GOT3 (cell line): ENCODE measurements at places on chromosomes 16 and 17.

DNA sequence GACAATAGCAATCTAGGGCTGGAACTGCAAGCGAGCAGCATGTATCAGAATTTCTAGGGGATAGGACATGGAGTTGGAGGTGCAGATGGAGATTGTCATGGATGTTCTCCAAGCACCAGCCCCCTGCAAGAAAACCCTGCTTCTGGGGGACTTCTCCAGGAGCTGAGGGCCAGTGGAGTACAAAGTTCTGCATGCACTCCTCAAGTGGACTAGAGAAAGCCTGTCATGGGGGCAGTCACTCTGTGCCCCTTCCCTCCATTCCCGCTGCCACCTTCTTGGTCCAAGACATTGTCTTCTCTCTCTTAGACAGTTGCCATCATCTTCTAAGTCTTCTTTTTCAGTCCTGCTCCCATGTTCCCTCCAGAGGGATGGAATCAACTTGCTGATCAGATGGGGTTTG is 87.9 kb downstream of the AIPL1 start:
- no peak for DNase-seq

DNA sequence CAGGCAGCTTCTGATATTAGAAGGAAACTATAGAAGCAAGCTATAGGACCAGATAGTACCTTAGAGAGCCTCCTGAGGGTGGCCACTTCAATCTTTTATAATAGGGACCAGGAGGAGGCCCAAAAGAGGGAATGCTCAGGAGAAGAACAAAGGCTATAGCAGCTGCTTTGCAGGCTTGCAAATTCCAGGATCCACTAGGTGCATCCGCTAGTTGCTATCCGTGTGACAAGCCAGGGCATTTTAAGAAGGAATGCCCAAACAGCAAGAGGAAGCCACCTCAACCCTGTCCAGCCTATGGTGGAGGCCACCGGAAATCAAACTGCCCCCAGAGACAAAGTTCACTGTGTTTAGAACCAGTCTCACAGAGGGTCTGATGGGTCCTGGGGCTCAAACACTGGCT is 192.6 kb upstream of the KIF2B start:
- no peak for DNase-seq

DNA sequence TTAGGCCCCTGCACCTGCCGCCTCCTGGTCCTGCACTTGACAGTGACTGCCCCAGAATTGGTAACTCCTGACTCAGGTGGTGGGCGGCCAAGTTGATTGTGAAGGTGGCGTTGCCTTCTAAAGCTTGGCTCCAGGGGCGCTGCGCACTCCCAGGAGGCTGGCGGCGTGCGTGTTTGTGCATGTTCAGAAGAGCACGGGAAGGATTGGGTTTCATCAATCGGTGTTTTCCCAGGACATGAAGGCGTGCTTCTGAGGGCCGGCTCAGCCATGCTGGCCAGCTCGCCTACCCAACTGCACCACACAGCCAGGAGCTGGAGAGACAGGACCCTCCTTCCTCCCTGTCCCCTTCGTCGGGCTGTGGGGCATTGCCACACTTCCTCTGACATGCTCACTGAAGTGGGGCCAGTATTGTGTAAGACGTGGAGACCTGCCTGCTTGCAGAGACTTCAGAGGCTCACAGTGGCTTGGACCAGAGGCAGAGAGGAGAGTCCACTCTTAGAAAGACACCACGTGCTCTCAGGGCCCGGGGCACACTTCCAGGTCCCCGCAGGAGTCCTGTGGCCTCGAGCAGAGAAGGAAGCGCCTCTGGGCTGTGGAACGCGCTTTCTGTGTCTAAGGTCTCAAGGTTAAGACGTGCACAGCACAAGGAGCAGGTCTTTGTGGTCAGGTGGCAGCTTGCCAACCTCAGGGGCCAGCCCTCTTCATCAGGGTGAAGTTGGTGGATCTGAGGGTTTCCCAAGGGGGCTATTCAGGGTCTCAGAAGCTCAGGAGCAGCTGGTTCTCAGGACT is 2.8 kb downstream of the RAB40C start:
- no peak for DNase-seq

DNA sequence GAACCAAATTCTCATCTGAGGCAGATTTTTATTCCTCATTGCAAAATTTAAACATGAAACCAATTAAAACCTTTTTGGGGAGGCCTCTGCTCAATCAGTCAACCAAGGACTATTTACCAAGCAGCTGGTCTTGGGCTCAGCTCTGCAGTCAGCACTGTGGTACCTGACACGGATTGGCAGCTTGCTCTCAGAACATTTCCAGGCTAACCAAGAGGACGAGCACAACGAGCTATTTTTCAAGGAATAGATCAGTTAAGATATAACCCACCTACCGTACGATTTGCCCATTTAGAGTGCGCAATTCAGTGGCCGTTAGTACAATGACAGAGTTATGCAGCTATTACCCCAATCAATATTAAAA is 26.4 kb upstream of the KLHDC4 start:
- DNase-seq, result no peak

GRCh38 chr17:48995974-48996721 is 1.0 kb upstream of the IGF2BP1 start:
- DNase-seq, result no peak

- DNase-seq, result no peak
These were observed 2.3 kb upstream of the PHF12 start for GRCh38 chr17:28953444-28954118.

DNA sequence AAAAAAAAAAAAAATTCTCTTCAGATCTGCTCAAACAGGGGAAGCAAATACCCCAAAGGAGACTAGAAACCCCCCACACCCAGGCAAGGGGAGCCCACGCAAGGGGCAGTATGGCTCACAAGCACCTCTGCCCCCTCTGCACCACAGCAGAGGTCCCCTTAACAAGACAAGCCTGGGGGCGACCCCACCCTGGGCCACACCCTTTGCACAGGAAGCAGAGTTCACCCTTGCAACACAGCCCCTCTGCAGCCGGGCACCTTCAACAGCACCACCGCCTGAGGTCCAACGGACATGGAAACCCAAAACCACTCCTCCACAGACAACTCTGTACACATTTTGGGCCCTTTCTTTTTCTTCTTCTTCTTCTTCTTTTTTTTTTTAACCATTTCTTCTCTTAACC is 12.8 kb downstream of the AXIN1 start:
- DNase-seq, result no peak
